GM03348 (cell line): ENCODE measurements at places on chromosomes 1 and 21.

DNA sequence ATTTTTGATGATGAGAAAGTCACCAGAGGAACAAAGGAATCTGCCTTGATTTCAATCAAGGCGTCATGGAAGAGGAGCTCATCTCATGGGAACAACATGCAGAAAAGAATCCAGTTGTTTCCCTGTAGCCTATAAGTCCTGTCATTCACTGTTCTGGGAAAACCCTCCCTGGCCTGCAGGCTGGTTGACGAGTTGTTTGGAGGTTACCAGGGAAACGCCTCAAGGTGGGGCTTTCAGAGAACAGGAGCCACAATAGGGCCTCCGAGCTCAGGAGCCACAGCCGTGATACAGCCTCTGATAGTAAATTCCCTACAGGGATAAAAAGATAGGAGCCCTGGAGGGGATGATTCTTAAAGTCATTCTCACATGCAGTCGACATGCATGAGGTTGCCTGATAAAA, 135.2 kb downstream of the PSMG1 start:
- no peak for DNase-seq

DNA sequence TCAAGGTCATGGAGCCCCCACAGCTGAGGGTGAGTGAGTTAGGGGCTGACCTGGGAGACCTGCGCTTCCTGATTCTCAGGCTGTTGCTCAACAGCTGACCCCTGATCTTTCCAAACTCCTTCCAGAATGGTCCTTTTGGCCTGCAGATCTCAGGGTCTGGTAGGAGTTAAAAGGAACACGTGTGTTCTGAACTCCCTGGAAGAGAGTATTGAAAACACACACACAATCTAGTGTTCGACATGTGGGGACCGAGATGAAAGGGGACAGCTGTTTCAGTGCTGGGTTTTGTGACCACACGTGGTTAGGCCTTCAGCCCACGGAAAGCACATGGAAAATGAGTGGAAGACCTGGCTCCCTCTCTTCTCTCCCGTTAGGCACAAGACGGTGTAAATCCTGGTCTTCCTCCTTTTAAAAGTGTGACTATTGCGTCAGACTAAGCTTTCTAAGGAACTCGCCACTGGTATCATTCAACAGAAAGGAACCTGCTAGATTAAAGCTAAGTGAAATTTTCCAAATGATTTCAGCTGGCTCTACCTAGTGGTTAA, 49.6 kb downstream of the RUNX1 start:
- no peak for DNase-seq

- DNase-seq = no peak
Observed at GRCh38 chr21:43717967-43718871, 710 bp upstream of the PDXK start.

DNA sequence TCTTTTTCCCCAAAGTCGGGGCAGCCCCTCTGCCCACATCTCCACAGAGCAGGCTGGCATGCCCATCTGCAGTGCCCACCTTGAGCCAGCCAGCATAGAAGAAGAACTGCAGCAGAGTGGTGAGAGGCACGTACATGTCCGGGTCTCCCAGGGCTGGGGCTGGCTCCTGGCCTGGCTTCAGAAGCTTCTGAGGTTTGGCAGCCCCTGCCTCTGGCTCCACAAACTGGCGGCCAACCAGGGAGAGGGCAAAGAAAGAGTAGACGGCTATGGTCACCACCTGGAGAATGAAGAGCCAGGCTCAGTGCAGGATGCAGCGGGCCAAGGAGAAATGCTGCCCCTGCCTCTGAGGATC, 3.0 kb downstream of the BEST4 start:
- DNase-seq = no peak

- no peak for DNase-seq
Observed at GRCh38 chr1:111811891-111812290, 56.2 kb downstream of the DDX20 start.

GRCh38 chr1:85934516-85934915, 222.1 kb downstream of the COL24A1 start:
- DNase-seq = no peak

- DNase-seq = no peak
Observed at GRCh38 chr1:89685461-89685860, 52.5 kb downstream of the LRRC8C start.

DNA sequence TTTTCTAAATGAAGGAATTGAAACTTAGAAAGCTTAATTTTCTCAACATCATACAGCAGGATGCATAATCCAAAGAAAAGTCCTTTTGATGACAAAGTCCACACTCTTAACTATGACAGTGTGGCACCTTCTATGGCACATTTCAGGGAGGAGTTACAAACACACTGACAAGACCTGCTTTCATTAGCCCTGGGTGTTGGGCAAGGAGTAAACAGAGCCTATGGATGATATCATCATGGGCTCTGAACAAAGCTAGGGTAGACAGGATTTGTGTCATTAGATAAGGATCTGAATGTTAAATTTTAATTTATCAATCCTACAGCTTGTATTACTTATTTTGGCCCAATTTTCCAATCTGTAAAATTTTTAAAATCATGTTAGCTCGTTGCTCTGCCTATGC, 62.6 kb upstream of the DENND1B start:
- DNase-seq = no peak

DNA sequence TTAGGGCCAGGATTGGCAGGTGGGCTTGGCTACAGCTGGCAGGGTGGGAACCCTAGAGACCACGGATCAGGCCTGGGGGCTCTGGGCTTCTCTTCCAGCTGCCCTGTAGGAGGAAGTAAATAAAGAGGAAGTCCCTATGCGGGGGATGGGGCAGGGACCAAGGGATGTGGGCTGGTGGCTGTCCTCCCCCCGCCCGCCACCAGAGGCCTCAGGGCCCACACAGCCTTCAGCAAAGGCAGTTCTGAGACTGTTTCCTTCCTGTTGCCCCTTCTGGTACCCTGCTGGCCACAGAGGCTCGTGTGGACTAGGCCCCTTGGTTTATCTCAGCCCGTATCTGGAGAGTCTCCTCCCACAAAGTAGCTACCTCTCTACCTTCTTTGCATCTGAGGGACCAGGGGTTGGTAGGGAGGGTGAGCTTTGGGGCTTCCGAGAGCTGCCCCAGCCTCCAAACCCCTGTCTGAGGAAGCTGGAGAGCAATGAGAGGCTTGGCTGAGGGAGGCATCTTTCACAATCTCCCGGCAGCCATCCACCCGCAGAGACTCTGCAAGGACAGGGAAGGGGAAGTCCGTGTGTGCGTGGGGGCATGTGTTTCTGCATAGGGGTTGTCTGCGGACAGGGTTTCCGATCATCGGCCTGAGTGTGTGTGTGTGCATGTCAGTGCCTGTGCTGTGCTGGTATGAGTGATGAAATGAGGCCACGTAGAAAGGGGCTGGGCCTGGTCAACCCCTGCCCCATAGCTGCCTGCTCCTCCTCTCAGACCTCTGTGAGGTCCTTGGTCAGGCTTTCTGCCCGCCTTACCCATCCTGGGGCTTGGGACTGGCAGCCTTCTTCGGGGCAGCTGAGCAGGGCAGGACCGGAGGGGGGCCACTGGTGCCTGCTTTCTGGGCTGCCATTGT, 12.5 kb downstream of the RPS6KA1 start:
- peak; percentile 66 for DNase-seq

GRCh38 chr1:101112051-101112780, 86.6 kb upstream of the DPH5 start:
- DNase-seq = no peak

- peak; percentile 80 for DNase-seq
Observed at GRCh38 chr1:64933296-64934070, 32.9 kb downstream of the JAK1 start.

DNA sequence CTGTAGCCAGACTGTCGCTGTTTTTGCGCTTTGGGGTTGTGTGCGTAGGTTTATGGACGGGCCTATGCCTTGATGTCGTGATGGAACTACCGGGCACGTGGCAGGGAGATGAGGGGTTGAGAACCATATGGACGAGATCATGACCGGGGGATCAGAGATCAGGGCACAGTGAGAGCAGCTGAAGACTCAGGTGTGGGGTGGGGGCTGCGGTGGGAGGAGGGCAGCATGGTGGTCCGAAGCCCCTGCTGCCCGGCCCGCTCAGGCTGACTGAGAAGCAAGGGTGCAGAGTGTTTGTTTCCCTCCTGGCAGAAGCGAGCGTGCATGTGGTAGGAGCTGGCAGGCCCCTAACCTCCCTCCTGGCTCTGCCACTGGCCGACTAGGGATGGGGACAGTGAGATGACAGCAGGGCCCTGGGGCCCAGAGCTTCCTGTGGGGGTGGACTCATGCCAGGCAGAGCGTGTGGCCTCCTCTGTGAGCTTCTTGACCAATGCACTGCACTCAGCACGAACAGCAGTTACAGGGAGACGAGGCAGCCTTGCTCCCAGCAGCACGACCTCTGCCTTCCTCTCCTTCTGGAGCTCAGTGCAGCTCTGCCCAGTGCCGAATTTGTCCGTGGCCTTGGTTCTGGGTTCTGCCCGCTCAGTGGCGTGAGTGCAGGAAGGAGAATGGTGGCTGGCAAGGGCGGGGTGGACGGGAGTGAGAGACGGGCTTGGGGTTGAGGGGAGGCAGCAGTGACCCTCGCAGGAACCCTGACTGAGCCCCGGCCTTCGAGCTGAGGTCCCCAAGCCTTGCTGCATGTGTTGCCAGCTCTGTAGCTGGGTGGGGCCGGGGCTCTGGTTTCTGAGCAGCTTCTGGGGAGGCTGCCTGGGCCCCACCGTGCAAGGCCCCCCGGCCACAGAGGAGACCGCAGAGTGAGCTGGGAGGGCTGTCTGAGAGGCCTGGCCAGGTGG, 22.2 kb upstream of the LRRC3 start:
- no peak for DNase-seq

DNA sequence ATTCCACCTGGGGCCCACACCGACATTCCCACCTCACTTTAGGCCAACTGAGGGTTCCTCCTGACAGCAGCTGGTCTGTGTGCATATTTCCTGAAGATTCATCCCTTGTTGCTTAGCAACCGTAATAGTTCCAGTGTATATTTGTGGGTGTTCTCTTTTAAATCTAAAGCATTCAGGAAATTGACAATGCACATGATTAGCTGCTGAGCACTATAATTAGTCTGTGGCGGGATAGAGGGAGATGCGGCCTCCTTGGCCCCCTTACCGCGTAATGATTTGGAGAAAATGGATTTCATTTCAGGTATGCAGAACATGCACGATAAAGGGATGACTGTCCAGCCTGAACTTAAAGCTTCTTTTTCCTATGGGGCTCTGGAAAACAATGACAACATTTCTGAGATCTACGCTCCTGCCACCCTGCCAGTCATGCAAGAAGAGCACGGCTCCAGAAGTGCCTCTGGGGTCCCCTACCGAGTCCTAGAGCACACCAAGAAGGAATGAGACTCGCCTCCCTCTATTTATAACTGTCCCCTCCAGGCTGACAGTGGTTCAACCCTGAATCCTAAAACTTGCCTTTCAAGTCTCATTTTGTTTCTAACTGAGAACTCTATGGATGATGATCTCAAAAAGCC, 33.8 kb upstream of the RCAN3 start:
- no peak for DNase-seq

DNA sequence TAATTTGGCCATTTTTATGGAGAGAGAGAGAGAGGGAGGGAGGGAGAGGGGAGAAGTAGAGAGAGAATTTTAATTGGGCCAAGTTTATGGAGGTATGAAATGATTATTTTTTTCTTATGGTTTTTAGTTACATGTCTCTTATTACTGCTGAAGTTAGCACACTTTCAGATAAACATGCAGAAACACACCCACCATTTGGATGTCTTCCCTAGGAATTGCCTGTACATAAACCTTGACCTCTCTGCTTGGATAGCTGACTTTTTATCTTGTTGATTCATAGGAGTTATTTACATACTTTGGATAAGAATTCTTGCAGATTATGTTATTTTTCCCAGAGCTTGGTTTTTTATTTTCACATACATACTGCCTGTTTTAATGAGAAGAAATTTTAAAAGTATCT, 310.2 kb upstream of the ADAMTS5 start:
- DNase-seq = peak; percentile 24

DNA sequence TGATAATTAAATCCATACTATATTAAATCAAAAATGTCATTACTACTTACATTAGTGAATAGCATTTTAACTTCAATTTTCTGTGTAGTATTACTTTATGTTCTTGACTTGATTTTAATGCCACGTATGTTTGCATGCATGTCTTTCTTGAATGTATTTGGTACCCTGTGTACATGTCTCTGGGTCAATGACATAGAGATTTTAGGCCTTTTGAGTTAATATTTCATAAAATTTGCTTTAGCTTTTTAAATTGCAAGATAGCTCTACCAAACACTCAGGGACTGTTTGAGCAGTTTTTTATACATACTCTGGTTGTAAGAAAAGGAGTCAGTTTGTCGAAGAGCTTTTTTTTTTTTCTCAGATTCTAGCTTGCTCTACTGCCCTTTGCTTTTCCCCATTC, 1.5 kb downstream of the MLLT11 start:
- DNase-seq = no peak

DNA sequence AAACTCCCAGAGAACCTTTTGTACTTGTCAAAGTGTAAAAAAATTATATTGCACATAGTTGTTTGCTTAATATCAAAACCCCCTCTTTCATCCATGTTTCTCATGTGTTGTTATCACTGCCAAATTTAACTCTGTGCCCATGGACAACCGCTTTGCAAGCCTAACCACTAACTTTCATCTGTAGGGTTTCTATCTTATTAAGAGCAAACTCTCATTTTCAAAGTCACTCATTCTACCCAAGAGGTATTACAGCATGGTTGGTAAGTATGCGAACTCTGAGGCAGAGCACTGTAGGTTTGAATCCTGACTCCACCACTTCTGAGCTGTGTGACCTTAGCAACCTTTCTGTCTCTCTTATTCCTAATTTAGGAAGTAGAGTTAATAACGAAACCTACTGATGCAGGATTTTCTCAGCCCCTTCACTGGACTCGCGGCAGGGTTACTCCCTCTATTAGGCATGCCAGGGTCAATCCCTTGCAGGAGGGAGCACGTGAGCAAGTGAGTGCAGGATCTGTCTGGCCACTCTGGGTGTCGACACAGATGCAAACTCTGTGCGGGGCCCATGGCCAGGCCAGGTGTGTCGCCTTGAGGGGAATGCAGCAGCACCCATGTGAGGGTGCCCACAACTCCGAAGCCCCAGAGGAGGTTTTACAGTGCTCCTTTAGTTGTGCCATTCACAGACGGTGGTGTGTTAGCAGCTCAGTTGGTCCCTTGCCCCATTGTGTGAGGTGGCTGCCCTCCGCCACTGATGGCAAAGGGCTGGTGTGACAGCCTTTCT, 361.5 kb upstream of the ADGRL2 start:
- DNase-seq = no peak

DNA sequence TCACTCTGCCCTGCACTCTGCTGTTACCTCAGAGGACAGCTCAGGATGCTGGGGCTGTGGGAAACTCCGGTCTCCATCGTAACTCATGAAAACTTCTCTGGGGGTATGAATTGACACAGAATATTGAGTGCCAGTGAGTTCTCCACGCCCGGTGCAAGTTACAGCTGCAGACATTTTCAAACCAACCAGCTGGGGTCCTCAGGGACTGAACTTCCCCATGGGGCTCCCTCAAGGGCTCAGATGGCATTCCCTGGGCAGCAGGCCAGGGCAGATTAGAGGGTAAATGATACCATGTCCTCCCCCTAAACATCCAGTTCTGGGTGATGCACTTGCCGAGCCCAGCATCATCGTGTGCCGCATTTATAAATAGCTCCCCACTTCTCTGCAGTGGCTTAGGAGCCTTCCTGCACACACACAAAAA, 27.8 kb upstream of the CCSAP start:
- no peak for DNase-seq

- DNase-seq = peak; percentile 9
Observed at GRCh38 chr1:185257950-185258208, 59.2 kb downstream of the IVNS1ABP start.
